ENCODE measurements at places on chromosomes 11 and 22. TPM values are rescaled to one million over a fixed set of nuclear protein-coding genes. Genes with fewer than 3 reads are reported as not detected.

GRCh38 chr11:103584021-103584420 lies 452.4 kb upstream of the DDI1 start:
- no peak overlapping the region for H3K27ac ChIP-seq
- H3K27me3 ChIP-seq = no peaks in the 10 kb centered on the region
- H3K36me3 ChIP-seq = no peaks in the 10 kb centered on the region
- H3K4me3 ChIP-seq = no peak overlapping the region
- DNase-seq = no peak
- no peaks in the 10 kb centered on the region for H3K4me1 ChIP-seq

DNA sequence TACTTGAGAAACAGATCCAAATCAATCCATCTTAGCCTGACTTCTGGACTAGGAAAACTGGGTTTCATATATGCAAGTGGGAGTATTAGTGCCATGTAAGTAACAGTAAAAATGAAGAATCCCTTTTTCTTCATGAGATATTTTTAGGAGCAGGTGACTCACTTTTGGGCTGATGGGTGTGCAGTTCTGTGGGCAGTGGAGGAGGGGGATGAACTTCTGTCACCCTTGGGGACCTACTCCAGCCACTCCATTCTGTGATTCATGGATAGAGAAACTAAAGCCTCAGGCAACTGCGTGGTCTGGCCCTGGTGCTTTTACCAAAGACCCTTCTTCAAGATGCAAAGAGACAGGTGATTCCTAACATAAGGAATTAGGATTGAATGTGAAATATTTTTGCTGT lies 208.6 kb upstream of the NARS2 start:
- no peaks in the 10 kb centered on the region for H3K36me3 ChIP-seq
- H3K4me1 ChIP-seq = no peaks in the 10 kb centered on the region
- H3K27me3 ChIP-seq = no peaks in the 10 kb centered on the region
- no peak overlapping the region for H3K4me3 ChIP-seq

DNA sequence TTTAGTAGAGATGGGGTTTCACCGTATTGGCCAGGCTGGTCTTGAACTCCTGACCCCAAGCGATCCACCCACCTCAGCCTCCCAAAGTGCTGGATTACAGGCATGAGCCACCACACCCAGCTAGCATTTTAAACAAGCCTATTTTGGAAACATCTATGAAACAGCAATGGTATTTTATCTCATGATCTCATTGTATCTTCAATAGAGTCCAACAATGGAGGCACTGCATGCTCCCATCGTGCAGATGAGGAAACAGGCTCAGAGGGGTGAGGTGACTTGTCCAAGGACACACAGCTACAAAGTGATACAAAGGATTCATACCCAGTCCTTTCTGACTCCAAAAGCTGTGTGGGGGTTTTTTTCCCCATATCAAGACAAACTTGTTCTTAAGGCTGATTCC lies 39.0 kb upstream of the RTL6 start:
- no peak for DNase-seq
- peaks cover 7% of the 10 kb centered on the region for H3K27me3 ChIP-seq
- H3K4me3 ChIP-seq = no peak overlapping the region
- H3K36me3 ChIP-seq = no peaks in the 10 kb centered on the region
- no peak overlapping the region for H3K27ac ChIP-seq

GRCh38 chr22:26735019-26735409 lies 77.6 kb downstream of the MIAT start:
- H3K27me3 ChIP-seq = no peaks in the 10 kb centered on the region
- H3K36me3 ChIP-seq = peaks cover 23% of the 10 kb centered on the region

- no peak overlapping the region for H3K27ac ChIP-seq
- H3K27me3 ChIP-seq = no peaks in the 10 kb centered on the region
- peaks cover 7% of the 10 kb centered on the region for H3K4me1 ChIP-seq
- DNase-seq = peak; percentile 91
Observed at GRCh38 chr11:11787305-11788062, 54.3 kb upstream of the USP47 start.

DNA sequence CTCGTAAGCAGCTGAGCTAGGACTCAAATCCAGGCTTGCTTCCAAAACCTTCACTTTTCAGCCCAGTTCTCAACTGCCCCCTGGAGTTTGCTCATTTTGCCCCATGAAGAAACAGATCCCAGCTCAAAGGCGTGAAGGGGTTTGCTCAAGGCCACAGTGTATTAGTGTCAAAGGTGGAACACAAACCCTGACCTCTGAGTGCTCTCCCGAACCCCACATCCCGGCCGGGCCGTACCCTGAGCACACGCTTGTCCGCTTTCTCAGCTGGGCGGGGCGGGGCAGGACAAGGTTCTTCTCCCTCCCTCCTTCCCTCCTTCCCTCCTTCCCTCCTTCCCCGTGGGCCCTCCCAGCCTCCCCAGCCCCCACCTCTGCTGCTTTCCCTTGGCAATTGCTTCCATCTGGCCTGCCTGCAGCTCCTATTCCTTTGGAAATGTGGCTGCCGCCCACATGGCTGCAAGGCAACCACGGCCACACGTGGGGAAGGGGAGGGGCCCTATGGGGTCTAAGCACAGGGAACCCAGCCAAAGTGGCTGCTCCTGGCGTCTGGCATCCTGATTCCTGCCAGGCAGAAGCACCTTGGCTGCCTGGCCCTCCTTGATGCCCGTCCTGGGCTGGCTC lies 4.1 kb downstream of the ST3GAL4 start:
- no peaks in the 10 kb centered on the region for H3K36me3 ChIP-seq
- H3K4me1 ChIP-seq = peaks cover 29% of the 10 kb centered on the region
- no peaks in the 10 kb centered on the region for H3K27me3 ChIP-seq
- H3K4me3 ChIP-seq = no peak overlapping the region

GRCh38 chr22:44025171-44026065 lies 1.3 kb downstream of the PARVB start:
- peak overlapping the region; percentile 60 for H3K4me3 ChIP-seq
- peak overlapping the region; percentile 26 for H3K27ac ChIP-seq
- H3K36me3 ChIP-seq = no peaks in the 10 kb centered on the region
- H3K27me3 ChIP-seq = peaks cover 10% of the 10 kb centered on the region
- H3K4me1 ChIP-seq = peaks cover 20% of the 10 kb centered on the region

- H3K4me1 ChIP-seq = no peaks in the 10 kb centered on the region
- H3K36me3 ChIP-seq = no peaks in the 10 kb centered on the region
- DNase-seq = no peak
Observed at GRCh38 chr11:117572129-117572528, 224.9 kb downstream of the DSCAML1 start.

- H3K36me3 ChIP-seq = no peaks in the 10 kb centered on the region
- H3K4me1 ChIP-seq = no peaks in the 10 kb centered on the region
- no peak for DNase-seq
Observed at GRCh38 chr11:127242676-127243075, 242.1 kb upstream of the KIRREL3 start.

DNA sequence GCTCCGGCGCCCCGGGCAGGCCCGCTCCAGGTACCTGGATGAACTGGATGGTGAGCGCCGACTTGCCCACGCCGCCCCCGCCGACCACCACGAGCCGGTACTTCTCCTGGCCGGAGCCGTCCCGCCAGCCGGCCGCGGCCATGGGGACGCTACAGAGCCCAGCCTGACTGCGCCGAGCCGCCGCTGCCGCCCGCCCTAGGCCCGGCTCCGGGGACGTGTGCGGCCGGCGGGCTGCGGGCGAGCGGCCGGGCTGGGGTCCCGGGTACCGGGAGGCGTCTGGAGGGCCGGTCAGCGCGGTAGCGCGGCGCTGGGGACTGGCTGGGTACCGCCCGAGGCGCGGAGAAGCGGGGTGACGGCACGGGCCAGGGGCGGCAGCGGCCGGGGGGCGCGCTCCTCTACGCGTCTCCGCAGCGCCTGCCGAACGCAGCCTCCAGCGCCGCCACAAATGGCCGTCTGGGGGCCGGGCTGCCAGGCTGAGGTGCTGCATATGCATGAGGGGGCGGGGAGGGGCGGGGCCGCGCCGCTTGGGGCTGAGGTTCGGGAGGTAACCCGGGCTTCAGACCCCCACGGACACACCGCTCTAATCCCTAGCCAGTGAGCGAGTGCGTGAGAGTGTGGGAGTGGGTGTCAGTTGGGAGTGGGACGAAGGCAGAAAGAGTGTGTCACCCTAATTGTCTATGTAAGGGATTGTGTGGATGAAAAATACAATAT lies at the start of gene RRAS2:
Gene RRAS2 (minus strand): TSS at position 455 of the 711 bp plus-strand sequence. CDS start 313 bp downstream, at position 142.
- peak within 1 kb of the TSS; percentile 94 for H3K4me3 ChIP-seq
- H3K27me3 ChIP-seq = no peaks in the 10 kb centered on the region
- H3K27ac ChIP-seq = peak within 1 kb of the TSS; percentile 89

DNAJB7 gene
- total RNA-seq = not detected

NTM gene
- total RNA-seq = 1.3 TPM

SLC22A6 gene
- not detected for total RNA-seq

CNTF gene
- not detected for total RNA-seq

FGF19 gene
- not detected for total RNA-seq

SHANK2 gene
- total RNA-seq = 126 TPM

ST13 gene
- 105 TPM for total RNA-seq

PRRG4 gene
- 1.3 TPM for total RNA-seq

TMEM126A gene
- total RNA-seq = not detected

C22orf42 gene
- total RNA-seq = not detected
